Activated T-cell treated with anti-CD3 and anti-CD28 coated beads, Interleukin-2, amount 50 U/mL, for 48 hours (primary cell): ENCODE measurements at places on chromosomes 2 and 18.

DNA sequence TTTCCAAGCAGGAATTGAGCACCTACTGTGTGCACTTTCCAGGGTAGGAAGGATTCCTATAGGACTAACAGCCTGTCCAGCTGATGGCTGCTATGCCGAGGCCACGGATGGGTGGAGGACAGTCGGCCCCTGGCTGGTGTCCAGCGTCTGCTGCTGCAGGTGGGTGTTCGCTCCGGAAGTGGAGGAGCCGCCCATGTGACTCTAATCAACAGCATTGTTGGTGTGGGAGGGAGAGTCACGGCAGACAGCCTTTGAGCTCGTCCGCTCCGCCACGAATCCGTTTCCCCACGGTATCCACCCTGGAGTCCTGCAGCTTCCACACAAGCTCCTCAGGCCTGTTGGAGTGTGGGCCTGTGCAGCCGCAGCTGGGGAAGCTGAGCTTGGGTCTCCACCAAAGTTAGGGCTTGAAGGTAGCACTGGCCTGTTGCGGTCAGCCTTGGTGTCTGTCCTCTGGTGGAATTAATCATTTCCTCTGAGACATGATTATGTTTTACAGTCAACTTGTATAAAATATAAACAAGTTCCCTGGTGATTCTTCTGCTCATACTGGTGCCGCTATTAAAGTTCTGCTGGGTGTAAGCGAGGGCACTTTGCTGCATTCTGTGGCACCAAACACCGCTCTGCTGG, 185.9 kb upstream of the TPO start:
- no peak for DNase-seq

GRCh38 chr2:98825020-98825350, 94.1 kb upstream of the MGAT4A start:
- no peak for DNase-seq

- peak; percentile 34 for DNase-seq
Measured at GRCh38 chr18:77133835-77134496, 1.4 kb upstream of the MBP start.

GRCh38 chr2:99708231-99708630, 218.4 kb upstream of the REV1 start:
- DNase-seq: no peak

DNA sequence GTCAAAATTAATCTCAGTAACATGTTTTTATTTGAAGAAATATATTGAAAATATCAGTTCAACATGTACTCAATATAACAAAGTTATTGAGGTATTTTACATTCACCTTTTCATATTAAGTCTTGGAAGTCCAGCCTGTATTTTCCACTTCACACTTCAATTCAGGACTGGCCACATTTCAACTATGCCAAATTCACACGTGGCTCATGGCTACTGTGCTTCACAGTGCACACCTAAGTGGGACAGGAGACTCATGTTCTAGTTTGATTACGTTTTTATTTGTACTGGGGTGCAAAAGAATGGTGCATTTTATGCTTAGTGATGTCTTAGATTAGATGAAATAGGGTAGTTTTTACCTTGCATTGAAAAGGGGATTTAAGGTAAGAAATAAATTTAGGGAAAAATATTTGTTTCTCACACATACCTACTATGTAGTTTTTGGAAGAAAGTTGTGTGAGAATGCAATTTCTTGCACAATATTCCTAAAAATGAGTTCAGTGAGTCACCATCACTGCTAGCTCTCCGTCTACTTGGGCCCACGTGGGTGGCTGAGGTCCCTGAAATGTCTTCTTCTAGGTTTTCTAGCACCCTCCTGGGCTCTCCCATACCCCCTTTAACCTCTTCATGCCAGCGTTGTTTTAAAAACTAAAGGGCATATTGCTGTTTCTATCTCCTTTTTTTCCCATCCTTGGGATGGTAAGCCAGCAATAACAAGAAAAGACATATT, 87.0 kb downstream of the ST6GAL2 start:
- DNase-seq: no peak

DNA sequence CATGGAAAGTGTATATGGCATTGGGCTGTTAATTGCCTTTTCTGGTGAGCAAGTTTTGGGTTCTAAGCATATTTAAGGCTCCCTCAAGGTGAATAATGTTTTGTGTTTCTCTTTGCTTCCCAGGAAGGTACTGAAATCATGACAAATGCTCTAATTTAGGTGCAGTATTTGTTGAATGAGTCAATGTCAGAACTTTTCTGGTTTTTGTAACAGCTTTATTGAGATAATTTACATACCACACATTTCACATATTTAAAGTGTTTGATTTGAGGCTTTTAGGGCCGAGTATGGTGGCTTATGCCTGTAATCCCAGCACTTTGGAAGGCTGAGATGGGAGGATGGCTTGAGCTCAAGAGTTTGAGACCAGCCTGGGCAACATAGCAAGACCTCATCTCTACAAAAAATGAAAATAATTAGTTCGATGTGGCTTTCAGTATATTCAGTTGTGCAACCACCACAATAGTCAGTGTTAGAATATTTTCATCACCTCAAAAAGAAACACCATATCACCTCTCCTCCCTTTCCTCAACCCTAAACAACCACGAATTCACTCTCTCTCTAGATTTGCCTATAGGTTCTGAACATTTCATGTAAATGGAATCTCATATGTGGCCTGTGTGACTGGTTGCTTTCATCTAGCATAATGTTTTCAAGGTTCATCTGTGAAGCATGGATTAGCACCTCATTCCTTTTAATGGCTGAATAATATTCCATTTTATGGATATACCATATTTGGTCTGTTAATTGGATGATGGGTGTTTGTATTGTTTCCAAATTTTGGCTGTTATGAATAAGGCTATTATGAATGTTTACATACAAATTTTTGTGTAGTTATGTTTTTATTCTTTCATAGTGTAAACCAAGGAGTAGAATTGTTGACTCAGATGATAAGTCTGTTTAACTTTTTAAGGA, 54.9 kb downstream of the MGAT5 start:
- no peak for DNase-seq

GRCh38 chr2:153386481-153386897, 92.1 kb downstream of the RPRM start:
- DNase-seq: no peak

DNA sequence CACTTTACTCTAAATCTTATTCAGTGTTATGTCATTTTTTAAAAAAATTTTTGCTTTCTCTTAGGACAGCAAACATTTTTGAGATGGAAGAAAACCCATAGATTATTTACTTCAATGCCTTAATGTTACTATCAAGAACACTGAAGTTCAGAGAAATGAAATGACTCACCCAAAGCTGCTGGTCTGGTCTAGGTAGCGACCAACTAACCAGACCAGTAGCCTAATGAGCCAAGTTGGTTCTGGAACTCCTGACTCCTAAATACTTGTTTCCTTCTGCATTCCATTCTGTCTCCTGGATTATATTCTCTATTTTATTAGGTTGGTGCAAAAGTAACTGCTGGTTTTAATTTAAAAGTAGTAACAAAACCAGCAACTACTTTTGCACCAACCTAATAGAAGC, 35.4 kb downstream of the SLC8A1 start:
- no peak for DNase-seq

- DNase-seq: no peak
Measured at GRCh38 chr2:65345631-65346030, 86.8 kb downstream of the SPRED2 start.

DNA sequence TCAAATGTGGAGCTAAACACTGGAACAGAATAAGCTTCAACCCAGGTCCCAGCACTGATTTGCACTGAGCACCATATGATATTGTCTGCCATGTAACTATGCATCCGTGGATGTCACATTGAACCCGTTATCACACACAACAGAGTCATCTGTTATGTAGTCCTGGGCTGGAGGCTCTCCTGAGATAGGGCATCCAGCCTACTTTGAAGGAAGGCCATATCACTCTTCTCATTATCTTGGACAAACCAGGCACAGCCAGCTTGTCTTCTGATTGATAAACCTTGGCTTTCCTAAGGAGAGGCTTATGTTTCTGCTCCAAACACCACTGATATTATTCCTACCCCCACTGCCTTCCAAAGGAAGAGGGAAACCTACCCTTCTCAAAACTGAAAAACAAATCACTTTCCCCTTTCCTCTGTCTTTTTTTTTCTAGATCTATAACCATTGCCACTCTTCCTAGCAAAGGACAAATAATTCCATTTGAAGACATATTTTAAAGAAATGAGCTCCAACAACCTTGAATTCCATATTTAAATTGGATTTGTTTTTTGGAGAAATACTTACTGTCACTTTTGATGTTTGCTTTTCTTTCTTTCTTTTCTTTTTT, 16.4 kb downstream of the RSAD2 start:
- DNase-seq: no peak

- no peak for DNase-seq
Measured at GRCh38 chr2:100707016-100707947, 112.7 kb upstream of the NPAS2 start.

GRCh38 chr2:179247318-179248023, 17.2 kb downstream of the SESTD1 start:
- no peak for DNase-seq

GRCh38 chr18:47794725-47795433, 135.6 kb downstream of the SMAD2 start:
- no peak for DNase-seq

DNA sequence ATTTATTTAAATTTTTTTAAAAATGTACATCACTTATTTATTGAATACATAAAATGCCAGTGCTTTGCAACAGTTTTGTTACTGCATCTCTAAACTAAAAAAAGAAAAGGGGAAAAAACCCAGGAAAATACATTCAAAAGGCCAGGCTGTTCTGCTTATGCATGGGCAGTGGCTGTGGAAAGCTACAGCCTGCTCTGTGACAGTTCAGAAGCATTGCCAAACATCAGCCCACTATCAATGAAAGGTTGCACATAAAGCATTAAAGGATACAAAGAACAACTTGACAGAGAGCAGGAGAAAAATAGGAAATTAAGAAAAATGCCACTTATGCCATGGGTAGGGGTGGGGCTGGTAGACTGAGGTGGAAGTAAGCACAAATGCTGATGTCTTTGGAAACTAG, 128.2 kb downstream of the FIGN start:
- no peak for DNase-seq

GRCh38 chr18:68764016-68764415, 33.9 kb upstream of the CCDC102B start:
- DNase-seq: no peak

DNA sequence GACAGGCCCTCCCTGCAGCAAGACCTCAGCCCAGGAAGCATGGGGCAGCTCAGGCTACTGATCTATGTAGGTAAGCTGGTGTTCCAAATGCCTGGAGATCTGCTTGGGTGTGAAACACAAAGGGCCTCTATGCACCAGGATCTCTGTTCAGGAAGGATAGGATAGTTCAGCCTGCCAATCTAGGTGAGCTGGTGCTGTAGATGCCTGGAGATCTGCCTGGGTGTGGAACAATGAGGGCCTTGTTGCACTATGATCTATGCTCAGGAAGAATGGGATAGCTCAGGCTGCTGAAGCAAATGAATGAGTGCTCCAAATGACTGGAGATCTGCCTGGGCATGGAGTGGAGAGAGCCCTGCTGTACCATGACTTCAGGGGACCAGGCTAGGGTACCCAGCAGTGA, 48.9 kb upstream of the MYL1 start:
- no peak for DNase-seq

DNA sequence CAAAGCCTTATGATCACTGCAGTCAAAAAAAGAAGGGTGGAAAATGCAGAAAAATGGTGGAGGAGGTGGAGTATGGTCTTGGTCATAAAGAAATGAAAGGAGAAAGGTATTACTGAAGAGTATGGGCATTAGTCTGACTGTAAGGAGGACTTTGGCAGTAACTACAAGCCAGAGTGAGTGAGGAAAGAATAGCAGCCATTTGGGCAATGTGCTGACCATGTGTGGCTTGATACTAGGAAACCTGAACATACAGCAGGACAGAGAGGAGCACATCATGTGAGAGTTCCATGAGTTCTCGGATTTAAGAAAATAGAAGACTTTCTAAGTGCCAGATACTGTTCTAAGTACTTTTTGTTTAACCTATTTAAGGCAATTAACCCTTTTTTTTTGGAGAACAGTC, 8.5 kb downstream of the DTNA start:
- no peak for DNase-seq
